ENCODE measurements at places on chromosomes 1 and 21.

DNA sequence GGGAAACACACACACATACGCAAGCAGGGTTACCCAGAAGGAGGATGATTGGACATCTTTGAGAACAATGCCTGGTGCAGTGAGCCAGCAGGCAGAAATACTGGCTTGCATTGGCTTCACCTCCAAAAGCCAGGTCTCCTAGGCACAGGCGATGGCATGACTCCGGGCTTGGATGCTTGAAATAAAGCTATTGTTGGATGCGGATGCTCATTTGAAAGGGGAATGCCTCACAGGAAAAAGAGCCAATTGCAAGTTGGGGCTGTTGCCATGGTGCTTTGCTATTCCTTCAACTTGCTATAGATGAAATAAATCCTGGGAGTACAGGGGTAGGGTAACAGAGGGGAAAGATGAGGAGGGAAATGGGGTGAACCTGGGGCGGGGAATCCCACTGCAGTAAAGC is 180.7 kb upstream of the SGIP1 start:
- no peak for DNase-seq

DNA sequence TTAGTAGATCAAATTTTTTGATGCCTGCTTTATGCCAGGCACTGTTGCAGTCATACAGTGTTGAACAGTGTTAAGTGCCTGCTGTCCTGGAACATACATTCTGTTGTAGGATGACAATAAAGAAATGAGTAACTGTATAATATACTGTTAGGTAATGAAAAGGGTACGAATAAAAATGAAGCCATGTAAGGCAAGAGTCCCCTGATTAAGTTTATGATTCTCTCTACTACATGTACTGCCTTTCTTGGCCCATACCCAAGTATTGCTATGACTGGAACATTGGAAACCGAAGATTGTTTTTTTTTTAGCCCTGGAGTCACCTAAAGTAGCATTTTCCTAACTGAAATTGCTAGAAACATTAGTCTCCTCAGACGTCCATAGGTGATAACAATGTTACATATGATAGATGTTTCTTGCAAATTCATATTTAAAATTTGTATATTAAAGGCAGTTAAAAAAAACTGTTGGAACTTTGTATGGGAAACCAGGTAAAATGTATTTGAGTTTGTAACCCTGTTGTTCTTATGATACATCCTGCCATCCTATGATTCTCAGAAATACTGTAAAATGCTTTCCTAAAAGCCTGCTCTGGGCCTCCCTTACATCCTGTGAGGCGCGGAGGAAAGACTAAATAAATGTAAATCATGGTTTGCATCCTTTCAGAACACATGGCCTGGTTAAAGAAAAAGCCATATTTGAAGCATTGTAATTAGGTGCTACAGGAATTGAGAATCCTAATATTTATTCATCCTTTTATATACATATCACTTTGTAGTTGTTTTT is 5.8 kb downstream of the ATP5PB start:
- no peak for DNase-seq

DNA sequence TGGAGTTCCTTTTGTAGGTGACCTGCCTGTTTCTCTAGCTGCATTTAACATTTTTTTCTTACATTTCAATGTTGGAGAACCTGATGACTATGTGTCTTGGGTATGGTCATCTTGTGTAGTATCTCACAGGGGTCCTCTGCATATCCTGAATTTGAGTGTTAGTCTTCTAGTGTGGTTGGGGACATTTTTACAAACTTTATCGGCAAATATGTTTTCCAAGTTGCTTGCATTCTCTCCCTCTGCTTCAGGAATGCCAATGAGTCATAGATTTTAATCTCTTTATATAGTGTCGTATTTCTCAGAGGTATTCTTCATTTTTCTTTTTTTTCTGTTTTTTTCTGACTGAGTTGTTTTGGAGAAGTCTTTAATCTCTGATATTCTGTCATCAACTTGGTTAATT is 684.0 kb downstream of the NCAM2 start:
- no peak for DNase-seq

- DNase-seq, result peak; percentile 53
Observed at GRCh38 chr1:225554216-225554812, 98.6 kb downstream of the ENAH start.

Data from ACHN (cell line).